Cerebellum (tissue), 4 donors: ENCODE measurements at places on chromosomes 11 and 22.

GRCh38 chr11:33722590-33723234 is 13.5 kb downstream of the CD59 start:
- no peak for DNase-seq

- DNase-seq, result no peak
Measured at GRCh38 chr22:50325444-50326224, 1.2 kb downstream of the DENND6B start.

DNA sequence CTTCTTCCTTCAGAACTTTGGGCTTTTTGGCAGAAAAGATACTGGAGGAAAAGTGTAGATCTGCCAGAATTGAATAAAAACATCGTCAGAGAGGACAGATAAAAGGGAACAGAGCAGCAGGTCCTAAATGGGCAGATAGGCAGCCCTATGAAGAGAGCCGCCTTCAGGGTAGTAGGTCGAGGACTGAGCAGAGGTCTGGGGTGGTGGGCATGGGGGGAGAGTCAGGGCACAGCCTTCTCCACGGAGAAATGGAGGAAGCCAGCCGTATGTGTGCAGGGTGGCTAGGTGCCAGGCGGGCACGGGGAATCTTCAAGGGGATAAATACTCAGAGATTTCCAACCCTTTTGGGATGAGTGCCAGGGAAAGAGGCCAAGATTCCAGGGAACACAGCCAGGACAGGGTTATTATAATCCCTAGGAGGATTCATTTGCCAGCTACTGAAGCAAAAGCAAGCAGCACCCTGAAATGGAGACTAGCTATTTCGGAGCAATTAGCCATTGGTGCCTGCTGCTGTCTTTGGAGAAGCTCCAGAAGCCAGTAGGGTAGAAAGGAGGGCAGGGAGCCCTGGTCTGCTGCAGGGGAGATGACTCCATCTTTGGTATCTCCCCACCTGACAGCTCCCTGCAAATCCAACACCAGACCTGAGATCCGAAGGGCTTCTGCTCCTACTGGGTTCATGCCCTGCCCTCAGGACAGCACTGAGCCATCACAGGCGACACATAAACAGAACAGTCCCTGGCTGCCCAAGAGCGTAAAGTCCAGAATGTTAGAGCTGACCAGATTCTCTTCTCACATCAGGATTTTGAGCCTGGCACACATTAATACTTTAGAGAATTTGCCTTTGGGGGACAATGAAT is 174.5 kb upstream of the NTM start:
- peak; percentile 62 for DNase-seq

- DNase-seq, result no peak
Measured at GRCh38 chr11:122742301-122743018, 86.9 kb downstream of the UBASH3B start.

- no peak for DNase-seq
Measured at GRCh38 chr22:50529897-50530579, at the start of gene TYMP. TYMP (minus strand) TSS chr22:50530012; CDS start chr22:50529709, 303 bp downstream.

DNA sequence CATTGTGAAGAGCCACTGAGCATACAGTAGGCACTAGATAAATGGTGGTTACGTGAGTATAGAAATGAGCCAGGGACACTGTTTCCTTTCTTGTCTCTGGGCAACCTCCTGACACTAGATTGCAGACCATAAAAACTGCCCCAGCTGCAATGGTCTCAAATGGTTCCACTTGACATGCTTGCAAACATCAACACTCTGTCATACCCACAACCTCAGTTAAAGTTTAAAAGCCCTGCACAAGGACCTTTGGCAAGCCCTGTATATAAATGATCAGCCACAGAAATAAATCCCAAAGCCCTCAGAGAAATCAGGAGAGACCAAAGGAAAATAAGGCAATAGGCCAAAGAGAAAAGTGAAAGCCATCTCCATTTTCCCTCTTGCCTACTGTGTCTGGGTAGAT is 20.7 kb downstream of the PLEKHA7 start:
- no peak for DNase-seq

- DNase-seq, result no peak
Measured at GRCh38 chr11:71418643-71419042, 29.6 kb downstream of the DHCR7 start.

DNA sequence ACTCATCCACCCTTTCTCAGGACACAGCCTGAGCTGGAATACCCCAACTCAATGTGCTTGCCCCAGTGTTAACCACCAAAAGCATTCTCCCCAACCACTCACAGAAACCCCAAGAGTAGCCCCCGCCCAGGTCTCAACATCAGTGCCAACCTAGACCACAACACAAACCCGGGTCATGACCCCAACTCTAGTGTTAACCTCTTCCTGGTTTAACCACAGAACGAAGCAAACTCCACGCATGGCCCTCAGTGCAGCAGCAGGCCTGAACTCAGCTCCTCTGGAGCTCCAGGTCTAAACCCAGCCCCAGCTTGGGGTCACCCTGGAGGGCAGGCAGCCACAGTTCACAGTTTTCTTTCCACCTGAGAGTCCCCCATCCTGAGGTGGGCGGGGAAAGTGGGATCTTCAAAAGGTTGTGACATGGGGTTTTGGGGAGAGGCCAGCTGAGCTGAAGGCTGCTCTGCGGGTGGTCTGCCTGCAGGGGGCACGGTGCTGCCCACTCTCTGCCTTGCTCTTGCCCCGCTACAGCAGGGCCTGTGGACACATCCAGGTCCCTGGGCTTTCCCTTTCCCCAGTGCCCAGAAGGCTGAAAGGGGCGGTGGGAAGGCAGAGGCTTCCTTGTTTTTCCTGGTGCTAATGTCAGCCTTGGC is 37.9 kb downstream of the NECTIN1 start:
- no peak for DNase-seq

GRCh38 chr11:114015117-114015516 is 40.2 kb downstream of the HTR3A start:
- DNase-seq, result no peak

DNA sequence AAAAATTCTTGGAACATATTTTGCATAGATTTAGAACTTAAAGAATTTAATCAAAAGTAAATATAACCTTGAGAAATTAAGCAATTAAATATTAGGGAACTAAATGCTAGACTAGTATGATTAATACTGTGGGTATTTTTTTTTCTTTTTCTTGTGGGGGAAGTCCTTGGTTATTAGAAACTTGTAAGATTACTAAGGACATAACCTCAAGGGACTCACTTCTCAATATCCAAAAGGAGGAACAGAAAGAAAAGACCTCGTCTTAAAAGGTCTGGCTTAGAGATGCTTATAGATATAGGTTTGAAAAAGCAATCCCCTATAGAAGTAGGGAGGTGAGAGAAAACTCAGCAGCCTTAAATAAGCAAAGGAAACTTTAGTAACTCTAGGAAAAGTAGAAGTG is 368.5 kb downstream of the INSC start:
- DNase-seq, result no peak

DNA sequence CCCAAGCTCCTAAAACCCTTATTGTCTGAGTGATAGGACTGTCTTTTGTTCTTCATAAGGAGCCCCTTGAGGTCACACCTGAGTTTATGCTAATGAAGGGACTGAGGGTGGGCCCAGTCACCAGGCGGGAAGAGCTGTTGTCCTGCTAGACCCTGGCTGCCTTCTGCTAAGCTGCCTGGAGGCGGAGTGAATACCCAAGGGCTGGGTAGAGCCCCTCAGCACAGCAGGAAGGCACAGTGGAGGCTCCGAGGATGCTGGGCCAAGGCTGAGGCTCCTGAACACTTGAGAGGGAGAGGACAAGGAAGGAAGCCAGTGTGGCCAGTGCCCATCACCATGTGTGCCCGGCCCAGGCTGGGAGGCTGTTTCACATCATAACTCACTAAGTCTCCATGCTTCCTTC is 4.8 kb upstream of the PHF21B start:
- no peak for DNase-seq

DNA sequence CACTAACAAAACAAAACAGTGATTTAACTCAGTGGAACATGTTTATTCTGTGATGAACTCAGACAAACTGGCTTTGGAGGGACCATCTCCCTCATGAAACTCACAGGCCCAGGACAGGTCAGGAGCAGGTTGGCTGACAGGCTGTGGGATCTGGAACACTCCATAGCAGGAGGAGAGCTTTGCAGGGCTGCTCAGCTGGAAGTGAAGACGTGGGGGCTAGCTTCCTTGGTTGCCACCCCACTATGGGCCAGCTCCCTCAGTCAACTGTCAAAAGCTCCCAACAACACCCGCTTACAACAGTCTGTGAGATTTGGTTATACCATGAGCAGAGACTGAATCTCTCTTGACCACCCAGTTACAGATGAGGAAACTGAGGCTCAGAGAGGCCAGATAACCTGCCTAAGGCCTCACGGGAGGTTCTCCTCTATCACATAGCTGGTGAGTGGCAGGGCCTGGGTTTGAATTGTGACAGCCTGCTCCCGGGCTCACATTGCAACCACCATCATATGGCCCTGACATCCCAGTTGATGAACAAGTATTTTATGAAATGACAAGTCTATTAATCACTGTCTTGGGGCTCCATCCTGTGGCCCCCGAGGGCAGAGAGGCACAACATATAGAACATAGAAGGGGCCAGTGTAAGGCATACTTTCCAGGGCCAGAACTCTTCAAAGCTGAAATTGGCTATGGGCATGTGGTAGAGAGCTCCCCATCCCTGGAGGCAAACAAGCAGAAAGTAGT is 473.4 kb downstream of the MN1 start:
- DNase-seq, result no peak

DNA sequence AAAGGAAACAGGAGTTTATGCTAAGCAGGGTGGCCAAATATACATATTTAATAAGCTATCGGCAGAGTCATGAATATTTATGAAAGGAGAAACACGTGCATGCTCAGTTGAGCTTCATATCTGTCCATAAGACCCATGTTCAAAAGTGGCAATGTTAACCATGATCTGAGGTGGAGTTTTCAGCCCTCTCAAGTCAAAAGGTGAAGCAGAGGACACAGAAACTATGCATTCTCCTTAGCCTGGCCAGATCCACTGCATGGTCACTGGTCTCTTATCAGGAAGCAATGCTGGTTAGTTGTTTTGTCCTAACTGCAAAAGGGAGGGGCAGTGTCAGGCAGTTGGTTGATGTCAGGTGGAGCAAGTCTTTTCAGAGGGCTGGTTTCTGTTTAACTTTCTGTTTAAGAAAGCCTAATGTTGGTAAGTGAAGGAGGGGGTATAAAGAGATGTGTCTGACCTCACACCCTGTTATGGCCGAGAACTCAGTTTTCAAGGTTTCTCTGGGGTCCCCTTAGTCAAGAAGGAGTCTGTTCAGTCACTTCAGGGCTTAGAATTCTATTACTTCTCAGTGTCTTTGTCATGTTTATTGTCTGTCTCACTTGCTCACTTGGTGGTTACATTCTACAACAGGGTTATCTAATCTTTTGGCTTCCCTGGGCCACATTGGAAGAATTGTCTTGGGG is 5.5 kb upstream of the SELENOH start:
- no peak for DNase-seq

- no peak for DNase-seq
Measured at GRCh38 chr11:81246941-81247340, 1486.7 kb downstream of the FAM181B start.

GRCh38 chr11:62627713-62628112 is 5.9 kb upstream of the B3GAT3 start:
- no peak for DNase-seq

DNA sequence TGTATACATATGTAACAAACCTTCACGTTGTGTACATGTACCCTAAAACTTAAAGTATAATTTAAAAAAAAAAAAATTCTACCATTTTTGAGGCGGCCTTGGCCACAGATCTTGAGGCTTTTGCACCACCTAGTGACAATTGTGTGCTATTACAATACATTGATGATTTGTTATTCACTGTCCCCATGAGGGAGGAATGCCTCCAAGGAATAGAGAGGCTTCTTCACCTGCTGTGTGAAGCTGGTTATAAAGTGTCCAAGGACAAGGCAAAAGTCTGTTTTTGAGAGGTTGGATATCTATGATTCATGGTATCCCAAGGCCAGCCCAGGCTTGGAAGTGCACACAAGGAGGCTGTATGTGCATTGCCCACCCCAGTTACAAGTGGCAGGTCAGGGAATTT is 30.7 kb downstream of the SLC22A25 start:
- no peak for DNase-seq

DNA sequence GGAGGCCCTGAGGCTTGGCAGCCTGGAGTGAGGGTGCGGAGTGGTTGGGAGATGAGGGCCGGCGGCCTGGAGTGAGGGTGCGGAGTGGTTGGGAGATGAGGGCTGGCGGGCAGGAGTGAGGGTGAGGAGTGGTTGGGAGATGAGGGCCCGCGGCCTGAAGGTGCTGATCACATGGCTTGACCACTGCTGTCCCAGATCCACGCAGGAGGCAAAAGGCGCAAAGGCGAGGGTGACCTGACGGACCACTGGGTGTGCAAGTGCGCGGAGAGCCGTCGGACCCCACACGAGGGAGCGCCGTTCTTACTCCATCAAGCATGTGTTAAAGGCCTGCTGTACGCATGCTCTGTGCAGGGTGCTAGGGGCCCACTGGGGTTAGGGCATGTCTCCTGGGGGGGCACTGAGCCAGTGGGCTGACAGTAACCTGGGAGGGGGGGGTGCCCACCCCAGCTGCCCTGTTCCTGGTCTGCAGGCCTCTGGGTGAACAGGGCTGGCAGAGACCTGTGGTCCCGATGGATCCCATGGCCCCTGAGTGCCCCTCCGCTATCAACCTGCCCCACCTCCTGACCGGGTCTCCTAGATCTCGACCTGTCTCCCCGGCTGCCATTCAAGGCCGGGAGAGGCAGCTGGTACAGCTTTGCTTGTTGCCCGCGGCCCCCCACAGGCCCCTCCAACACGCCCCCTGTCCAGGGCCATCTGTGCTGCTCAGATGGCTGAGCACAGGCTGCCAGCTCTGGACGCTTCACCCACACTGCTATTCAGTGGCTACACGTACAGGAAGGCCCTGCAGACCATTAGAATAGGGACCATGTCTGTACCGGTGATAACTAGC is 21.1 kb downstream of the MRGPRD start:
- DNase-seq, result peak; percentile 88

GRCh38 chr11:69909561-69910518 is 90.6 kb upstream of the FGF3 start:
- no peak for DNase-seq

DNA sequence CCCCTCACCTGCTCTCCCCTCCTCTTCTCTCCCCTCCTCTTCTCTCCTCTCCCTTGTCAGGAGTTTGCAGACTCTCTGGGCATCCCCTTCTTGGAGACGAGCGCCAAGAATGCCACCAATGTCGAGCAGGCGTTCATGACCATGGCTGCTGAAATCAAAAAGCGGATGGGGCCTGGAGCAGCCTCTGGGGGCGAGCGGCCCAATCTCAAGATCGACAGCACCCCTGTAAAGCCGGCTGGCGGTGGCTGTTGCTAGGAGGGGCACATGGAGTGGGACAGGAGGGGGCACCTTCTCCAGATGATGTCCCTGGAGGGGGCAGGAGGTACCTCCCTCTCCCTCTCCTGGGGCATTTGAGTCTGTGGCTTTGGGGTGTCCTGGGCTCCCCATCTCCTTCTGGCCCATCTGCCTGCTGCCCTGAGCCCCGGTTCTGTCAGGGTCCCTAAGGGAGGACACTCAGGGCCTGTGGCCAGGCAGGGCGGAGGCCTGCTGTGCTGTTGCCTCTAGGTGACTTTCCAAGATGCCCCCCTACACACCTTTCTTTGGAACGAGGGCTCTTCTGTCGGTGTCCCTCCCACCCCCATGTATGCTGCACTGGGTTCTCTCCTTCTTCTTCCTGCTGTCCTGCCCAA is 1.9 kb upstream of the CNIH2 start:
- no peak for DNase-seq

- no peak for DNase-seq
Measured at GRCh38 chr11:110573411-110573810, 138.8 kb downstream of the ARHGAP20 start.

- DNase-seq, result peak; percentile 54
Measured at GRCh38 chr11:61899146-61899841, 7.9 kb upstream of the FADS3 start.

GRCh38 chr11:116862951-116863350 is 25.5 kb upstream of the APOA1 start:
- DNase-seq, result no peak

GRCh38 chr11:64164392-64165312 is 1.3 kb downstream of the MACROD1 start:
- no peak for DNase-seq
